ENCODE measurements at places on chromosomes 3 and 15. TPM values are rescaled to one million over a fixed set of nuclear protein-coding genes. Genes with fewer than 3 reads are reported as not detected.

DNA sequence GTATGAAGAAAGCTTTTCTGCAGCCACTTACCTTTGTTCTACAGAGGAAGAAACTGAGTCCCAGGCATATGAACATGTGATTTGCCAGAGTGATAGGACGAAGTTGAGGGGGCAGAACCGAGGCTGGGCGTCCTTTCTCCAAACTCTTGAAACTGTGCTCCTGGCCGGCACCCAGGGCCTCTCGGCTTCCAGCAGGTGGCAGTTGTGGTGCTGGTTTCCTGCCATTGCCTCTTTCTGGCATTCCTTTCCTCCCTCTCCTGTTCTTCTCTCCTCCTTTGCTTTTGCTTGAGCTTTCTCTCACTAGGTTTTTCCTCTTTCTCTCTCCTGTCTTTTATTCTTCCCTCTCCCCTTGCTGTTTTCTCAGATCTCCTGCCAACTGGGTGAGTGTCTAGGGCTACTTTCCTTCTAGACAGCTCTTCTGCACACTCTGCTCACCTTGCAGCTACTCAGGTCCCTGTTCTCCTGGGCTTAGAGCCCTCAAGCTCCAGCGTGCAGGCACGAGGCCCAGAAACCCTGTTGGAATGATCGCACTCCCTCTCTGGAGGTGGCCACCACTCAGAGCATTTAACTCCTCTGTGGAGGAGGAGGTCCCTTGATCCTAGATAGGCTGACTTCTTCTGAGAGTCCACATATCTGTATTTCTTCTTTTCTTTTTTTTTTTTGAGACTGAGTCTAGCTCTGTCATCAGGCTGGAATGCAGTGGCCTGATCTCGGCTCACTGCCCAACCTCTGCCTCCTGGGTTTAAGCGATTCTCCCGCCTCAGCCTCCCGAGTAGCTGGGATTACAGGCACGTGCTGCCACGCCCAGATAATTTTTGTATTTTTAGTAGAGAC, 26.2 kb downstream of the TRAK1 start:
- DNase-seq: peak; percentile 85

GRCh38 chr3:7959094-7959493, 542.5 kb upstream of the LMCD1 start:
- DNase-seq: no peak

GRCh38 chr3:154759966-154760365, 320.2 kb upstream of the MME start:
- peak; percentile 6 for DNase-seq

GRCh38 chr3:49563040-49563578, 8.8 kb downstream of the BSN start:
- no peak for DNase-seq

GRCh38 chr3:172717493-172718088, 6.7 kb upstream of the NCEH1 start:
- DNase-seq: peak; percentile 28

DNA sequence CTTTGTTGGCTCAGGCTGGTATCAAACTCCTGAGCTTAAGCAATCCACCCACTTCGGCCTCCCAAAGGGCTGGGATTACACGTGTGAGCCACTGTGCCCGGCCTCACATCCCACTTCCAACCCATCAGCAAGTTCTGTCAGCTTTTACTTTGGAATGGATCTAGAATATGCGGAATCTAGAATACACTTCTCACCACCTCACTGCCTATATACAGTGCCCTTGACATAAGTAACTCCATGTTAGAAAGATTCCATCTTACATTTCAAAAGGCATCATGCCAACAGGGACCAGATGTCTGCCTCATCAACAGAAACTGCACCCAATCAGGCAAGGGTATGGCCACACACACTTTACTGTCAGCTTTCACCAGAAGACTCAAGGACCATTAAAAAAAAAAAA, 9.9 kb upstream of the RBSN start:
- DNase-seq: no peak

- no peak for DNase-seq
Observed at GRCh38 chr15:101047301-101047781, 128.2 kb downstream of the LRRK1 start.

- DNase-seq: peak; percentile 72
Observed at GRCh38 chr3:196341137-196341536, 2.9 kb upstream of the TM4SF19 start.

- no peak for DNase-seq
Observed at GRCh38 chr3:45730409-45731154, 41.4 kb downstream of the SACM1L start.

DNA sequence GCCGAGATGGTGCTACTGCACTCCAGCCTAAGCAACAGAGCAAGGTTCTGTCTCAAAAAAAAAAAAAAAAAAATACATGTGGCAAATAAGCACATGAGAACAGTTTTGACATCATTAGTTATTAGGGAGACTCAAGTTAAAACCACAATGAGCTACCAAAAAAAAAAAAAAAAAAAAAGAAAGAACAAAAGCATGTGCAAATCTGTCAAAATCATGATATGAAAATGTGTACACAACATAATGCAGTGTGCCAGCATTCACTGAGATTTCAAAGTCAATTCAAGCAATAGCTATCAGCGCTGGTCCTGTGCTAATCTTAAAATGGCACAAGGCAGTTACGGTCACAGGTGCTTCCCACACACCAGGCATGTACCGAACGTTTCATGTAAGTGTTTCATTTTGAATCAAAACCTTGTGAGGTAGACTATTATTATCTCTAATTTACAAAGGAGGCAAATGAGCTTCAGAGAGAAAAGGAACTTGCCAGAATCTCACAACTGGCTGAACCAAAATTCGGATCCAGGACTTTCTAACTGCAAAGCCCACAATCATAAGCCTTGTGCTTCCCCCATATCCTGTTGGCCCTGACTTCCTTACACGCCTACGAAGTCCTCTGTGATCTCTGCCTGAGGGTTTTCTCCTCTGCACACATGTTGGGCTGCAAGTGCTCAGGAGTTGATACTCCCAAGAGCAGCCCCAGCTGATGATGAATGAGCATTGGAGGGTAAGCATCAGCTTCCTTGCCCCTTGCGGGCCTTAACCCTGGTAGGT, 200.1 kb upstream of the PROK2 start:
- DNase-seq: no peak

DNA sequence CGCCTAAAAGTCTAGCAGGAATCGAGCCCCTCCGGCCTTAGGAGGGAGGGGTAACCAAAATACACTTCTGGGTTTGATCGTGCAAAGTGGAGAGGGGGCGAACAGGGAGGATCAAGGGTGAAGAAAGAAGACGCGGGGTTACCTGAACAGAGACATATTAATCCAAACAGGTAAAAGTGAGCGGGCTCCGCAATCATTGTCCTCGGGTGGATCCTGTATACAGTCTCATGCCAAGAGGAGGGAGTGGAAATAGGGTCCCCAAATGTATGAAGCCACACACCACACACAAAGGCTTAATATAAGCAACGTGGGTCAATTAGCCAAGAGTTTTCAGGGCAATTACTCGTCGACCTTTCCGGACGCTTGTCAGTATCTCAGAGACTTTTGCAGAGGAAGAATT, 749.5 kb downstream of the ROBO1 start:
- DNase-seq: no peak

DNA sequence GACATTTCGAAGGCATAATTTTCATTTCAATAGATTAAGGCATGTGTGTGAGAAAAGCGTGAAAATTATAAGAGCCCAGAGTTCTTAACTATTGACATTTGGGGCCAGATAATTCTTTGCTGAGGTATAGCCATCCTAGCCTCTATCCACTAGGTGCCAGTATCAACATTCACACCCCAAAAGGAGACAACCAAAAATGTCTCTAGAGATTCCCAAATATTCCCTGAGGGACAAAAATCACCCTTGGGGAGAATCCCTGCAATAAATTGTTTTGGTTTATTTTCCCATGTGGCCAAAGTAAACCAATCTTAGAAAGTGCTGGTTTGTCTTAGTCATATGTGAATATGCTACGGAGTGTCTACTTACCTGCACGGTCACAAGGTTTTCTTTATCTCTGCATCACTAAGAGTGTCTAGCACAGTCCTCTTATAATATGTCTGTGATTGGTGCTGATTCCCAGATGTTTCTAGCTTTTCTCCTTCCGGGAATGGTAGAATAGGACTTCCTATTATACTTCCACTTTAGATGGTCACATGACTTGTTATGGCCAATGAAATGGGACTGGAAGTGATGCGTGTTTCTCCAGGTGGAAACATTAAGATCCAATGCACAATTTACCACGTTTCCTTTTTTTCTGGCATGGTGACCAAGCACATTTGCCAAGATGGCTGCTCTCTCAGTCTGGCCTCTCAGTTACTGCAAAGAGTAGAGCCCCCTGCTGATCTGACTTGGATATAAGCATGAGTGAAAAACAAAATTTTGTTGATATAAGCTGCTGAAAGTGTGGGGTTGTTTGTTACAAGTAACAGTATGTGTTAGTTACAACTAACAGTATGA, 8.0 kb upstream of the KBTBD8 start:
- peak; percentile 24 for DNase-seq

- peak; percentile 49 for DNase-seq
Observed at GRCh38 chr15:100107151-100107550, 234.6 kb downstream of the ADAMTS17 start.

- DNase-seq: peak; percentile 15
Observed at GRCh38 chr3:56890448-56891091, 88.8 kb upstream of the ARHGEF3 start.

DNA sequence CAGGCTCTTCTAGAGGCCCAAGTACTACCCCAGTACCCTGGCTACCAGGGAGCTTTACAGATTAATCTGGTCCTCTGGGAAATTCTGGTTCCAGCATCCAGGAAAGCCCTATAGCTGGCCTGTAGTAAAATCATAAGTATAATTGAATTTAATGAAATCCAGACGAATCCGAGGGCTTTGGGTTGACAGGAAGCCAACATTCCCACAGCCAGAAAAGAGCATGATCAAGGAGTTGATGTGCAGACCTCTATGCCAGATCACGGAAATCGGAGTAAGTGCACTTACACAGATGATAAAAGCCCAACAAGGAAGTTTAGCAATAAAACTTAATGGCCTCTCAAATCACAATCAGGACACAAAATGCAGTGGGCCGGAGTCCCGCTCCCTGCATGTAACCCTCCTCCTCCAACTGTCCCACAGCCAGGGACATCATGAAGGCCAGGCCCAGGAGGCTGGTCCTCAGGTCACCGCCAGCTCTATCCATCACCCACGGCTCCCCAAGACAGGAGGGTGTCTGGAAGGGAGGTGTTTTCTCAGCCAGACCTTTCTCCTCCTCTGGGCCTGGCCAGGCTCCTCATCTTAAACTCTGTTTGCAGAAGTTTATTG, 62.8 kb upstream of the SEC22A start:
- no peak for DNase-seq

- DNase-seq: no peak
Observed at GRCh38 chr3:18744472-18744871, 319.3 kb upstream of the SATB1 start.

DNA sequence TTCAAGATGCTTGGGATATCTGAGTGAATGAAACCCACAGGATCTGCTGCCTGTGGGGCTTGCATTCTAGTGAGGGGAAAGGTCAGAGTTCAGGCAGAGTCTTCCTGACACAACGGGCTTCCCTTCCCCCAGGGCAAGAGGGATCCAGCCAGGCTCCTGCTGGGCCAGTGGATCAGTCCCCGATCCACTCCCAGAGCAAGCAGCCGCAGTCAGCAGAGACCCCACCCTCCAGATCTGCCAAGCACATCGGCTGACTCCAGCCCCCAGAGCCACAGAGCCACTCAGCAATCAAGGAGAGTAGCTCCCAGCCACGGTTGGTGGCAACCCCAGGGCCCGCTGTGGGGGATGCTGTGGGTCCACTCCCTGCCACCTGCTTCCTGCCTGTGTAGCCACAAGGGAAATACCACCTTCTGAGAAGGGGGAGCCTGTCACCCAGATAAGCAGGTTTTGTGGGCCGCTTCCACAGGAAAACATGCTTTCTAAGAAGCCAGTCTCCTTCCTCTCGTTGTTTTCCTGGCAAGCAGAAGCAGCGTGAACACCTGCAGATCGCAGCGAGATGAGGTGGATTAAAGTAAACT, 44.9 kb downstream of the CPN2 start:
- DNase-seq: no peak

- DNase-seq: no peak
Observed at GRCh38 chr3:109059264-109059663, 58.7 kb downstream of the MORC1 start.

- DNase-seq: no peak
Observed at GRCh38 chr3:48502728-48503168, 1.2 kb downstream of the SHISA5 start.

GRCh38 chr3:100245136-100245535, 15.7 kb upstream of the TBC1D23 start:
- DNase-seq: no peak

- DNase-seq: no peak
Observed at GRCh38 chr3:127849368-127849767, 27.1 kb upstream of the MGLL start.

- DNase-seq: no peak
Observed at GRCh38 chr3:134356411-134357040, 17.7 kb downstream of the AMOTL2 start.

DNA sequence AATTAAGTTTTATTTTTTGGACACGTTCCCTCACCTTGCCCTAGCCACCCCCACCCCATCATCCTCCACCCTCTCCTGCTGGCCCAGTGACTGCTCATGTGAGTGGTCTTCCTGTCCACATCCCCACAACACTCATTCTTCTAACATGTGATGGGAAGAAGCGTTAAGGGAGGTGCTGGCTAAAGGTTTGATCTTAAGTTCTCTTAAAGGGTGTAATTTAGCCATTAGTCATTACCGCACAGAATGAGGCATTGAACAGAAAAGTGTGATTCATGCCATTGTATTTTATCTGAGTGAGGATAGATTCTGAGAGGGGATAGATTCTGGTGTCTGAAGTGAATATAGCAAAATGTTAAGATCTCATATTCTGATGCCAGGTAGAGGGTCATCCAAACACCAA, 272.9 kb upstream of the TPM1 start:
- peak; percentile 94 for DNase-seq

GRCh38 chr15:43487271-43487895, 5.6 kb downstream of the TP53BP1 start:
- peak; percentile 13 for DNase-seq

- peak; percentile 56 for DNase-seq
Observed at GRCh38 chr3:50525987-50526386, 22.6 kb upstream of the CACNA2D2 start.

SNTN gene
- not detected for total RNA-seq

COX17 gene
- 103 TPM for total RNA-seq

ZIC4 gene
- 0.02 TPM for total RNA-seq

TASOR gene
- total RNA-seq: 57.7 TPM

GRK7 gene
- not detected for total RNA-seq

STAC gene
- 22.3 TPM for total RNA-seq

CHAC1 gene
- 2.6 TPM for total RNA-seq

NR2E3 gene
- not detected for total RNA-seq

LSMEM2 gene
- total RNA-seq: not detected

ROPN1B gene
- 8.8 TPM for total RNA-seq

CD80 gene
- total RNA-seq: not detected

GRAMD2A gene
- total RNA-seq: 0.44 TPM

RBP2 gene
- total RNA-seq: not detected

TMEM40 gene
- 0.74 TPM for total RNA-seq

SELENOS gene
- total RNA-seq: 86.5 TPM

LSAMP gene
- total RNA-seq: 0.25 TPM

C3orf20 gene
- total RNA-seq: not detected

Measured in M059J (cell line).